ENCODE measurements at places on chromosomes 2 and 18. TPM values are rescaled to one million over a fixed set of nuclear protein-coding genes. Genes with fewer than 3 reads are reported as not detected.

- DNase-seq: no peak
Observed at GRCh38 chr2:149430743-149431736, 100.7 kb downstream of the LYPD6 start.

- DNase-seq: no peak
Observed at GRCh38 chr2:32711219-32711618, 83.4 kb downstream of the TTC27 start.

DNA sequence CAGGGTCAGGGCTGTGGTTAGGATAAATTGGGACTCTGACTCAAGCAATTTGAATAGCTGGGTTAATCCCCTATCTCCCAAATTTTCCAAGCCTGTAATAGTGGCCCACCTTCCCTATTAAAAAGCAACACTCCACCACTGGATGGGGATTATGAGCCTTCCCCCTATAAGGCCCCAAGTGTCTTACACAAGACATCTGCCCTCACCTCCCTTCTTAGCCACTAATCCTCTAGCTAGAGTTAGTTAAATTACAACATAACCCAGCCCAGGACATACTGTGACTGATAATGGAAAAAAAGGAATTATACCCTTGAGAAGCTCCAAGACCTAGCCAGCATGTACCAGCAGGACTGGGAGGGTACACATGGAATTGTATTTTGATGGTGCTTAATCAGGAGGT, 190.4 kb downstream of the NRP2 start:
- no peak for DNase-seq

- DNase-seq: no peak
Observed at GRCh38 chr2:83827618-83828017, 631.5 kb downstream of the SUCLG1 start.

GRCh38 chr18:57214976-57215375, 68.1 kb downstream of the BOD1L2 start:
- DNase-seq: no peak

MOGAT1 gene
- polyA plus RNA-seq: not detected

DNA sequence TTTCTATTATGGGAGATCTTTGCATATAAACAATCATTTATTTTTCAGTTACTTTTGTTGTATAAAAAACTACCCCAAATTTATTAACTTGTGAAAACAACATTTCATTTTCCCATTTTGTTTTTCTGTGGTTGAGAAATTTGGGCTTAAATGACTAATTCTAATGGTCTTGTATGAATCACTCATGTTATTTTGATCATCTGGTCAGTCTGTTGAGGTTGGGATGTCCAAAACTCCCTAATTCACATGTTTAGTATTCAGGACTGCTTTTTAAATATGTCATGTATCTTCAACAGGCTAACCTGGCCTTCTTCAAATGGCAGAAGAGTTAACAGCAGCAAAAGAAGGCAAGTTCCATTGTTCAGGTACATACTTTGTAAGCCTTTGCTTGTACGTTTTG, 788.1 kb downstream of the TRIB2 start:
- DNase-seq: no peak

- no peak for DNase-seq
Observed at GRCh38 chr2:142104134-142104758, 26.6 kb downstream of the LRP1B start.

GRCh38 chr18:45012286-45012685, 331.6 kb downstream of the SETBP1 start:
- no peak for DNase-seq

- peak; percentile 28 for DNase-seq
Observed at GRCh38 chr2:120231974-120232635, 8.9 kb upstream of the TMEM185B start.

DNA sequence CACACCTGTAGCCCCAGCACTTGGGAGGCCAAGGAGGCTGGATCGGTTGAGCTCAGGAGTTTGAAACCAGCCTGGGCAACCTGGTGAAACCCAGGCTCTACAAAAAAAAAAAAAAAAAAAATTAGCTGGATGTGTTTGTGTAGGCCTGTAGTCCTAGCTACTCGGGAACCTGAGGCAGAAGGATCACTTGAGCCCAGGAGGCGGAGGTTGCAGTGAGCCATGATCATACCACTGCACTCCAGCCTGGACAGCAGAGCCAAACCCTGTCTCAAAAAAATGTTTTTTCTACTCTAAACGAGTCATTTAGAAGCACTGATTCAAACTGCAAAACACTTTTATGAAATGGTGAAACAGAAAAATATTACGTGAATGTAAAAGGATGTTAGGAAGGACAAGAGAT, 69.1 kb upstream of the SLC39A10 start:
- no peak for DNase-seq

AGXT gene
- 1.7 TPM for polyA plus RNA-seq

- no peak for DNase-seq
Observed at GRCh38 chr18:49041435-49042245, 90.9 kb upstream of the SMAD7 start.

DNA sequence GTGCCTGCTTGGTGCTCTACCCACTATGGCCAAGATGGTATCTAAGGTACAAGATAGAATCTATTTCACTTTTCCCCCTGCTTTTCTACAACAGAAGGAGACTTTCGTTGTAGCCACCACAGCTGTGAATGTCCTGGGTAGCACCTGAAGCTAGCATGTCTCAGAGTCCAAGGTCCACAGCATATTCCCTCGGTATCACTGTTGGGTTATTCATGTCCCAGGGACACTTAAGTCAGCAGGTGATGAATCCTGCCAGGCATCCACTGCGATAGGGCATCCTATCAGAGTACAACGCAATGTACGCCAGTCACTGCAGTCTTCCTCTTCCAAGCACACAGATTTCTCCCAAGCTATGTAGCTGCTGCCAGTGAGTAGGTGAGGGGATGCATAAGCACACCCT, 129.1 kb upstream of the LINC00305 start:
- no peak for DNase-seq

DNA sequence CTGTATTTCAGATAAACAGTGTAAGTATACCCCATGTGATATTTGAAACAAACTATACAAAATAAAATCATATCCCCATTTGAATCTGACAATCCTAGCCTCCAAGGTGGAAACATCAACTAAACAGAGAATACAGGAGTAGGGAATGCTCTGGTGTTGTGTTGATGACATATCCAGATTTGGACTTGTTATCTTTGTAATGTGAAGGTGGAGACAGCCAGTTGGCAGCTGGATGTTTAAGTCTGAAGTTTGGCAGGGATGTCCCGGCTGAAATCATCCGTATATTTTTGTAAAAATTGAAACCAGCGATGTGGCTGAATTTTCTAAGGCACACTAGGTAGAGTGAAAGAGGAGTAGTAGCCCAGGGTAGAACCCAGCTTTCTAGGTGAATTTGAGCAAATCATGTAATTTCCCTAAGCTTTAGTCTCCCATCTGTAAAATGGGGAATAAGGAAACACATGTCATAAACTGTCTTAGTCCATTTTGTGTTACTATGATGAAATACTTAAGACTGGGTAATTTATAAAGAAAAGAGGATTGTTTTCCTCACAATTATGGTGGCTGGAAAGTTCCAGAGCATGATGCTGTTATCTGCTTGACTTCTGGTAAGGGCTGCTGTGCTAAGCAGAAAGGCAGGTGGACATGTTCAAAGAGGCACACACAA, 246.6 kb upstream of the APCDD1 start:
- no peak for DNase-seq

SAG gene
- polyA plus RNA-seq: 0.10 TPM

GRCh38 chr2:71661782-71662181, 208.4 kb downstream of the DYSF start:
- DNase-seq: no peak

DNA sequence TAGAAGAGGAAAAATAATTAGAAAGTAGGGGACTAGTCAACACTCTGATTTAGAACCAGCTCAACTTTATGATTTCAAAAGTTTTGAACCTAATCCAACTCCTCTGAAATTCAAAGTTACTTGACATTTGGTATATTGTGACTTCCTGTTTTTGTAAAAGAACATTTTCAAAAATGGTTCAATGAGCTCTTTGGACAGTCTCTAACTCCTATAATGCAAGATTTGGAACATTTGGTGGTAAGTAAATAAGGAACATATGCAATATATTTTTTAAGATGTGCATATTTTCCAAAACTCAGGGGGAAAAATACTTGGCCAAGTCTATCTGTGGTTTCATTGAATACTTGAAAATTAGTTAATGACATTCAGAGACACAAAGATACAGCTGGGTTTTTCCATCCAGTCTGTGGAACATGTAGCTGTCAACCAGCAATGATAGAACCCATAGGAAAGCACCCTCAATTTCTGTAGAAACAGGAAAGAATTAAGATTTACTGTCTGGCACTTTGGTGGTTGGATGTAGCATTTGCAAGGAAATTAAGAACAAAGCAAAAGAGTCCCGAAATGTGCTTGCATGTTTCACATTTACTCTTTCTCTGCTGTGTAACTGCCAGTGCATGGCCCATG, 17.0 kb upstream of the ANKRD44 start:
- no peak for DNase-seq

DNA sequence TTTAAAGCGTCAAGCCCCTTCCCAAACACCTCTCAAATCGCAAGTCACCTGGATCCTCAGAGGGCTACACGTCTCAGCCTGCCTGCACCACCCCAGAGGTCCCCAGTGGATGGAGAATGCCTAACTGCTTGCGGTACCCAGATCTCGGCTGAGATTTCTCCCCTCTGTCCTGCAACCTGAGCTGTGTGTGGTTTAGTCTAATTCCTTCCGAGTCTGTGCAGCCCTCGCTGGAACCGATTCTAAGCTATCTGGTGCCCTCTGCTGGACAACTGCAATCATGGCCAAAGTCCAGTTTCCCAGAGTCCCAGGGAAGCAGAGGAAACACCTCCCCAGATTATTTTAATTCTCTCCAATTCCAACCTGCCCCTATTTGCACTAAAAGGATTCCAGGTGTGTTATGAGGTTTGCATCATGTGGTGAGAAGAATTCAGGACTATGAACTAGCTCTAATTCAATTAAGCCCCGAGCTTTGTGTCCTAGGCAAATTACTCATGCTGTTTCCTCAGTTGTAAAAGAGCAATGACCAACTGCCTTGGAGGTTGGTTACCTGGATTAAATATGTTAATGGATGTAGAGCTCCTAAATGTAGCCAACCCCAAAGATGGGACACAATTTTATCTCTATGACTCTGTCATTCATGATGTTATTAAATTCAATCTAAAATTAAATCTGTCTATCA, 276.1 kb upstream of the NCKAP5 start:
- peak; percentile 45 for DNase-seq

DNA sequence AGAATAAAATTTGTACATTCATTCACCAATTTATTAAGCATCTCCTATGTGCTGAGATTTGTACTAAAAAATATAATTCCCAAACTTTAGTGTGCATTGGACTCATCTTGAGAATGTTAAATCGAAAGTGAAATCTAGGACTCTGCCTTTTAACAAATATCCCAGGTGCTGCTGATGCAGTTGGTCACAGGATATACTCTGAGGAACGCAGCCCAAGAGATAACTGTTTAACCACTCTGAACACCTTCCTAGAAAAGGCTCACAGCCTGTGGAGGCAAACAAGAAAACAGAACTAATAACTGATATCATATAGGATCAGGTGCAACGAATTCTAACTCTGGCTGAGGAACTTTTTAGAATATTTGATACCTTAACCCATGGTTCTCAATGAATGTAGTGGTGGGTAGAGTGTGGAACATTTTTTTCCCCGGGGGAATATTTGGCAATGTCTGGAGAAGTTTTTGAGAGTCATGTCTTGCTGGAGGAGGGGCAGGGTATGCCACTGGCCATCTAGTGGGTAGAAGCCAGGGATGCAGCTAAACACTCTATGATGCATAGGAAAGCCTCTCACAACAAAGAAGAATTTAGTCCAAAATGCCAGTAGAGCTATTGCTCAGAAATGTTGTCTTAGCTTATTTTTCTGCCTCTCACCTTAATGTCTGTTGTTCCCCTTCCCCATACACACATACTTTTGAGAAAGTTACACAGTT, 96.5 kb downstream of the EHBP1 start:
- DNase-seq: no peak

GRCh38 chr2:45009303-45009927, at the start of gene SIX2:
TSS of gene SIX2 (minus strand) at chr2:45009452. CDS start at chr2:45009110, 342 bp downstream.
- no peak for DNase-seq
